Spinal cord (tissue), 10 donors: ENCODE measurements at places on chromosomes 5 and 9.

- DNase-seq: peak; percentile 66
These were observed 50.8 kb downstream of the DMRT2 start for GRCh38 chr9:1100945-1101344.

GRCh38 chr9:3447143-3447542, 78.7 kb downstream of the RFX3 start:
- DNase-seq: no peak

DNA sequence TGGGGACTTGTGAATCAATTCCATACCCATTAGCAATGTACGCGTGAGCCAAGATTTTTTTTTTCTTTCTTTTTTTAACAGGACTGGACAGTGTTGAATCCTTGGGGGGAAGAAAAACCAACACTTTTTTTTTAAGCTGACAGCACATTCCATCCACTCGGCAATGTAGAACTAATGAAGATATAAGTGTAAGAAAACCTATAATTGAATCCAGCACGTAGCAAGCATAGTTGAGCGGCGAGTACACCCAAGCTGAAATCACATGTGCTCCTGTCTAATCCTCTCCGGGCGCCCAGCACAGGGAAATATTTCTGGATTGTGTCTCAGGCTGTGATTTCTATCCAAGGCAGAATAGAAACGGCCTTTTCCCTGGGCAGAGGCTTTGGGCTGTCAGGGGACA, 118.2 kb downstream of the BOD1 start:
- DNase-seq: no peak

DNA sequence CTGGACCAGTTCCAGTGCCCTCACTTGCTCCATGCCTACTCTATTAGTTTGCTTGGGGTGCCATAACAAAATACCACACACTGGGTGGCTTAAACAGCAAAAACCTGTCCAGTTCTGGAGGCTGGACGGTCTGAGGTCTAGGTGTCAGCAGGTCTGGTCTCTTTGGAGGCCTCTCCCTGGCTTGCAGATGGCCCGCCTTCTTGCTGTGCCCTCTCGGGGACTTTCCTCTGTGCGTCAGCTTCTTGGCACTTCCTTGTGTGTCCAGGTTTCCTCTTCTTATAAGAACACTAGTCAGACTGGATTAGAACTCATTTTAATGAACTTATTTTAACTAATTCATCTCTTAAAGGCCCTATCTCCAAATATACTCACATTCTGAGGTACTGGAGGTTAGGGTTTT, 97.2 kb downstream of the CARTPT start:
- no peak for DNase-seq

DNA sequence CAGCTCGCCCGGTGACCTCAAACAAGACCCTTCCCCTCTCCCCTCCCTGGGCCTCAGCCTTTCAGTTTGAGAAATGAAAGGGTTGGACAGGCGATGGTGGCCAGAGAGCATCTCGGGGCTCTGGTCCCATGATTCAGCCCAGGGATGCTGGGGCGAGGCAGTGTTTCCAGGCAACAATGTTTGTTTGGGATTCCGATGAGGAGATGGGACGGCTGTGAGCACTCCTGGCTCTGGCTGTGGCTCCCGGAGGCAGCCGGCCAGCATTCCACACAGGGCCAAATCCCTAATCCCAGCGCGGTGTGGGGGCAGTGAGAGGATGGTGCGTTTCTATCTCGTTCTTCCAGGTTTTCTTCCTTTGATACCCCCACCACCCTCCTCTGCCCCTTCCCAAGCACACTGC, 66.0 kb downstream of the HMCN2 start:
- DNase-seq: no peak

GRCh38 chr5:166624573-166624972, 1666.9 kb upstream of the WWC1 start:
- no peak for DNase-seq

DNA sequence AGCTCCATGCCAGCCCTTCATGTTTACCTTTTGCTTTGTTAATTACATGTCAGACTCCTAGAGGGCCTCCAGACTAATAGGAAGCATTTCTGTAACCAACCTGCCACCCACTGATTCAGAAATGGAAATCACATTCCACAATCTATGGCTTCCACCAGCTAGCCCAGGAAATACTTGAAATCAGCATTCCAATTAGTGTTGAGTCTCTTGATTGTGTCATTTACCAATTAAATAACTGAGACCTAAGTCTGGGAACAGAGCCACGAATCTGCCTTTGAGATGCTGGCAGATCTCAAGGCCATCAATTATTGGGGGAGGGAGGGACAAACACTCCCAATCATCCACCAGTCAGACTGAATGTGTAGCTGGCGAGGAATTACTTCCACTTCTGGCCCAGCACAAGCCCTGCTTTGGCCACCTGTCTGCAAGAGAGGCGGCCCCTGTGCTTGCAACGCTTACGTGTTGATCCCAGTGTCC, 27.4 kb upstream of the SAP30L start:
- DNase-seq: peak; percentile 87

GRCh38 chr9:5988265-5988664, 27.2 kb downstream of the RANBP6 start:
- no peak for DNase-seq

DNA sequence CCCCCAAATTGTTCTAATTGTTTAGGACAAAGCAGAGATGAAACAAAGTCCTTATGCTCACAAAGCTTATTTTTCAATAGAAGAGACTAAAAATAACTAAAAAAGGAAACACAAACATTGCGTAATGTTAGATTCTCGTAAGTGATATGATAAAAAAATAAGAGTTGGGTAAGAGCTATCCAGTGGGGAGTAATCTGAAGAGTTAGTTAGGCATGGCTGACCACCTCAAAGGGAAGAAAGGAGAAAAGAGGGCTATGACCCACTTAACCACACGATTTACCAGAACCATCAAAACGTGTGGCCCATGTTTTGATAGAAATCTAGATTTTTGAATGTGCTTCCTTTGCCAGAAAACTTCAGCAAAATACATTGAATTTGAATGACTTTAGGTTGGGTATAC, 1296.8 kb upstream of the NUDT12 start:
- DNase-seq: no peak

DNA sequence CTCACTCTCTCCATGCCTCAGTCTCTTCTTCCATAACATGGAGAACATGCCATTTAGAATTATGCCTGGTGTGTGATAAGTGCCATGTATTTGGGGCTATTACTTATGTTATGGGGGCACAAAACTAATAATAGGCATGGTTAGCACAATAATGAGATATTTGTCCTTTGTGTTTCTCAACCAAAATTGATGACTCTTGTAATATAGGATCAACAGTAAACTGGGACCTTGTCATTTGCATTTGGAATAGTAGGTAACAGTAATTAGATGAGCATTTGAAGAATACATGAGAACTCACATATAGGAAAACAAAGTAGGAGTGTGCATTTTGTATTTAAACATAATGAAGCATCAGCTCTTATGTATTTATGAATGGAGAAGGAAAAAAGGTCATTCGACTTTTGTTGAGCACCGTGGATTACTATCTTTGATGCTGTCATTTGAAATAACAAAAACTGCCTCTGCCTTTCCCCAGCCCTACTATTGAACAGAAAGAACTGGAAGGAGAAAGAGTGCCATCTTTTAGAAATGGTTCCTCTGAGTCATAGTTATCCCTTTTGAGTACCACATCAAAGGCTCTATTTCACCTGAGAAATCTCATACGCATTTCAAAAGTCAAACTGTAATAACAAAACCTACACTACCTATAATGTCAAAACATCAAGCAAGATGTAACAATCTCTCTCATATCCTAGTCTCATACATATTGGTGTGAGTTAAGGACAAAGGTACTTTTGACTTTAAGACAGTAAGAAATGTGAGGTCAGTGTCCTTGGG, 655.2 kb downstream of the PDE4D start:
- no peak for DNase-seq

DNA sequence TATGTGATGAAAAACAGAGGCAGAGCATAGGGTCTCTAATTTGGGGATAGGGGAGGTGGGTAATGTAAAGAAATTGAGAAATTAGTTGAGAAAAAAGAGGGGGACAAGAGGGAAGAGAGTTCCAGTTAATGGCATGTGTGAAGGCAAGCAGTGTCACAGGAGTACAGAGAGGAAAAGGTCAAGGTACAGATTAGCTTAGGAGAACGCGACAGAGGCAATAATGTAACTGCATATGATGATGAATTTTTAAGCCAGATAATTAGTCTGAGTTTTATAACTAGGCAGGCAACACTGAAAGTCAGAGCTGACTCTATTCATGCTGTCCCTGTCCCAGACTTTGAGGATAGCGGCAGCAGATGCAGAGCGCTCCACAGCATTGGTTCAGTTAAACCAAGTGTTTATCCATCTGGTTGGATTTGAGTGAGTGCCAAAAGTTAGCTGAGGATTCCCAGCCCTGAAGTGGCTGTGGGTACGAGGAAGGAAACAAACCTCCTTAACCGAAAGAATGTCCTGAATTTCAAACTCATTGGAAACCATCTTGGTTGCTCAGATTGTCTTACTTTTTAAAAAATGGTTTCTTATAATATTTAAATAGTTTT, 315.2 kb downstream of the ARHGAP26 start:
- no peak for DNase-seq

GRCh38 chr9:96513622-96514021, 63.7 kb downstream of the HABP4 start:
- no peak for DNase-seq

- DNase-seq: no peak
These were observed 103.1 kb upstream of the CLINT1 start for GRCh38 chr5:157961896-157962590.

- peak; percentile 92 for DNase-seq
These were observed 81.3 kb upstream of the ERCC6L2 start for GRCh38 chr9:95793924-95794828.

GRCh38 chr5:141420855-141421488, at the start of gene PCDHGA11:
Gene PCDHGA11 (plus strand): TSS chr5:141421051. CDS start chr5:141421228, 177 bp downstream.
- peak; percentile 55 for DNase-seq

GRCh38 chr9:93899609-93900435, 55.3 kb downstream of the BARX1 start:
- no peak for DNase-seq

DNA sequence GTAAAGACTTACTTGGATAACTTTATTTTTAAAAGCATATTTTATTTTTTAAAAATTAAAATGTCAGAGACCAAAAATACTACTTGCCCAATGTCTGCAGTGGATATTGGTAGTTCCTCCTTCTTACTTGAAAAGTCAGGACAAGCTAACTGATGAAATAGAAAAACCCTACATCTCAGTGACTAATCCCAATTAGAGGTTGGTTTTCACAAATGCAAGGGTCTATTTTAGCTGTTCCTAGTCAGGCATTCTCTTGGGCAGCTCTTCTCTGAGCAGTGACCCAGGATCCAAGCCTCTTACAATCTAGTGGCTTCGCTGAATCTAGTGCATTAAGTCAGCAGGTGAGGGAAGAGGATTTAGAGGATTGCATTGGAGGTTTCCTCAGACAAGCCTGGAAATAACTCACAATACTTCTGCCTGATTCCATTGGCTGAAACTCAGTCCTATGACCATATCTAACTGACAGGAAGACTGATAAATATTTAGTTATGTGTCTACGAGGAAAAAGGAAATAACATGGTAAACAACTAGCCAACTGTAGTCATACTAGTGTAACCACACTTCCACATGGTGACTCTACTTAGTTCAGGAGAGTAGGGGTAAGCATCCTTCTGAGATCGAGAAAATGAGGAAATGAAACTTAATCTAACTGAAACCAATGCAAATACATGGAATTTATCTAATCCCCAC, 34.2 kb upstream of the MIER3 start:
- DNase-seq: no peak

- DNase-seq: no peak
These were observed 23.5 kb upstream of the ASS1 start for GRCh38 chr9:130421154-130421801.

DNA sequence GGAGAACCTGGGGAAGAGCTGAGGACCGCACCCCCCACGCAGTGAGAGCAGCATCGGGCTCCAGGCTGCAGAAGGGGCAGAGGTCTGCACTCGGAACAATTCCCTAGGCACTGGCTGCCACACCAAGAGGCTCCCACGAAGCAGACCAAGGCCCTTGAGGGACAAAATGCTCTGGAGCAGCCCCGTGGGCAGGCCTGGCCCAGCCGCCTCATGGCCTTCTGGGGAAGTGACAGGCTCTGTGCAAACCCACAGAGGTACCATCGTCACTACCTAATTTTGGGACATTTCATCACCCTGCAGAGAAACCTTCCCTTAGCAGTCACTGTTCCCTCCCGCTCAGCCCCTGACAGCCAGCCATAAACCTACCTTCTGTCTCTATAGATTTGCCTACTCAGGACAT, 15.9 kb downstream of the FBXW5 start:
- DNase-seq: no peak

DNA sequence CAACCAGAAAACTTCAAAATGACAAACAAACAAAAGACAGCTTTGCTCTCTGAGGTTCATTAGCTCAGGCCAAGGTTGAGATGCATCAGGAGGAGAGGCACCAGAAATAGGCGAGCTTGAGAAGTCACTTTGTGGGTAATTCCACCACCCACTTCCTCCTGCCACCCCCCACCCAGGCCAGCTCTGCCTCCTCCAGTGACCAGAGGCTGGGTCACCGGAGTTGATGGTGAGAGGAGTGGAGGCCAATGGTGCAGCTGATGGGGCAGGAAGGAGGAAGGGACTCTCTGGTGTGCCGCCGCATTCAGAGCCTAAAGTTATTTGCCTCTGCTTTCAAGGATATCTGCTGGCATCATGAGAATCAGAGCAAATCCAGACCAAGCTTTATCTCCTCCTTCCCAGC, 73.8 kb upstream of the ASTN2 start:
- no peak for DNase-seq

- no peak for DNase-seq
These were observed 201.6 kb upstream of the IRX1 start for GRCh38 chr5:3393920-3394597.

GRCh38 chr9:132663851-132664250, 5.9 kb downstream of the DDX31 start:
- no peak for DNase-seq

DNA sequence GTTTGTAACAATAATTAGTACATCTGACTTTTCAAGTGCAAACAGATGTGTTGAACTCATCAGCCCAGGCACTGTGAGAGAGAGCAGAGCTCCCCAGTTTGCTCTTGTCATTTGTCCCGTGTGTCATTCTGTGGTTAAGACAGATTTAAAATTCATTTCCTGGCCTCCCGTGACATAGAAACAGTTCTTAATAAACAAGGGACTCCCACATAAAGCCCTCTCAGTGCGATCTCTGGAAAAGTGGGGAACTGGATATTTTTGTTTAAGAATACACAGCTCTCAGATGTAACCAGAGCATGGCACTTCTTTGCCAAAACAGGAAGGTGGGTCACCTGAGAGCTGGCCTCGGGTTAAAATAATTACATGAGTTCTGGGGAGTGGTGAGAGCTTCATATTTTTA, 58.6 kb downstream of the PRKACG start:
- no peak for DNase-seq

DNA sequence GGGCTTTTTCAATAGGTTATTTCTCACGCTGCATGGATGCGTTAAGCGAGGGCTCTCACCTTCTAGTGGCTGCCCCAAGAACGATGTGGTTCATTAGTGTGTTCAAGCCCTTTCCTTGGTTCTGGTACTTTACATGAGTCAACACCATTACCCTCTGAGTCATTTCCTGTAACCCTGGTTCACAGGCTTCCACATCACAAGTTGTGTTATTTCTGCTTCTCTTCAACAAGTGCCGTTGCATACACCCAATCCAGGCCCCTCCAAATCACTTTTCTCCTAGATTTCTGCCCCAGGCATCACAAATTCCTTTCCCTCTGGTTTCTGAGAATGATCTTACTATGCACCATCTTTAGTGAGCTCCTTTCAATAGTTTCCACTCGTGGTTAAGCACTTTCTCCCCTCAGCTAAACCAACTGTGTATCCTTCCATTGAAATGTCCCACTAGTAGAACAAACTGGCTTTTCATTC, 69.5 kb upstream of the RAD23B start:
- no peak for DNase-seq
